ENCODE measurements at places on chromosomes 1 and 21.

DNA sequence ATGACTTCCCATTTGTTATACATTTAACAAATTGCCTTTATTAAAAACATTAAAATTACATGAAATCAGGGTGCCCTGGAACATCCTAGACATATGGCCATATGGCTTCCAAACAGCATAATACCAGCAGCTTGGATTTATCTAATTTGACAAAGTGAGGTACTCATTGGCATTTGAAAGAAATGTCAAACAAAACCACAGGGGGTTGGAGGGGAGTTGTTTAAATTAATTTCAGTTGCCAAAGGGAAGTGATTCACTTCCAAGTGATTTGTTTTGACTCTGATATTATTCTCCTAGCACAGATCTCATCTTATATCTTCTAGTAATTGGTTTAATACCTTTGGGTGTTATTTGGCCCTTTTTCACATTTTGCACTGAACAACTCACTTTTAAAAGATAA lies 24.5 kb upstream of the POU2F1 start:
- no peak for DNase-seq

- DNase-seq = peak; percentile 53
Measured at GRCh38 chr1:19596065-19596713, 47.9 kb upstream of the NBL1 start.

GRCh38 chr1:221740993-221741702 lies 741 bp downstream of the DUSP10 start:
- DNase-seq = no peak

GRCh38 chr1:86197206-86197855 lies 40.8 kb upstream of the COL24A1 start:
- DNase-seq = no peak

- no peak for DNase-seq
Measured at GRCh38 chr1:82367456-82367855, 566.7 kb downstream of the ADGRL2 start.

DNA sequence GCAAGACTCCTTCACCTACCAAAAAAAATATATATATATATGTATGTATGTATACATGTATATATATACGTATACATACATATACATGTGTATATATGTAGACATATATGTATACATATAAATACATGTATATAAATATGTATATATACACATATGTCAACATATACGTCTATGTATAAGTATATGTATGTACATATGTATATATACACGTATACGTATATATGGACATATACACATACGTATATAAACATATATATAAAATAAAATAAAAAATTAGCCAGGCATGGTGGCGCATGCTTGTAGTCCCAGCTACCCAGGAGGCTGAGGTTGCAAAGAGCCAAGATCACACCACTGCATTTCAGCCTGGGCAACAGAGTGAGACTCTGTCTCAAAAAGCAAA lies 31.6 kb downstream of the BRWD1 start:
- DNase-seq = no peak

- DNase-seq = no peak
Measured at GRCh38 chr1:20386323-20387081, 95.8 kb downstream of the VWA5B1 start.

DNA sequence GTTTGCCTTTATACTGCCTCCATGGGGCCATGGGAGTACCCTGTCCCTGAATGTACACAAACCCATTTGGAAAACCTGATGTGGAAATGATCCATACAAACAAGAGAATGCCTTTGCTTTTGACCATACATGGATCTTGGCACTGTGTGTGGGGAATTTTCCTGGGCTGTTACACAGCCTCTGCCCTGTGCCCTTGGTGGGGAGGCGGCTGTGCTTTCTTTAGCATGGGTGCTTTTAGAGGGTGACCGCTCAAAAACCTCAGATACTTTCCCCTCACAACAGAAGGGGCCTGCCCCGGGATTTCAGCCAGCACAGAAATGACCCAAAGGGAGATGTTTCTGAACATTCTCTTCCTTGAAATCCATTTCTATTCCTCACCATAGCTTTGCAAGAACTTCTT lies 194.8 kb downstream of the LMO4 start:
- no peak for DNase-seq

- no peak for DNase-seq
Measured at GRCh38 chr1:205569411-205570172, 62.2 kb downstream of the ELK4 start.

DNA sequence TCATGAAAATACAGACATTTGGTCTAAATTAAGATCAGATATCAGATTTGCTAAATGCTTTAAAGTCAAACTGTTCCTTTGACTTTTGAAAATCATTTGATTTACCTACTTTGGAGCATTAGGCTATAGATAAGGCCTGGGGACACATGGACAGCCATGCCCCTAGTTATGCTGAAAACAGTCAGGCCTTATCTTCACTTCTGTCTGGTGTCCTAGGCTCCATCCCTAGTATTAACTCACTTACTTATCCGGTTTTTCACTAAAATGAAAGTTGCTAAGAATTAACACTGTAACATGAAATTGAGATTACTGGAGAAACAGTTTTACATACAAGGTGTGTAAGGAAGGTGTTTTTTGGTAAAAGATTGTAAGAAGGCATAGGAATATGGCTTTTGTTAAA lies 4.5 kb upstream of the CATSPERE start:
- DNase-seq = no peak

DNA sequence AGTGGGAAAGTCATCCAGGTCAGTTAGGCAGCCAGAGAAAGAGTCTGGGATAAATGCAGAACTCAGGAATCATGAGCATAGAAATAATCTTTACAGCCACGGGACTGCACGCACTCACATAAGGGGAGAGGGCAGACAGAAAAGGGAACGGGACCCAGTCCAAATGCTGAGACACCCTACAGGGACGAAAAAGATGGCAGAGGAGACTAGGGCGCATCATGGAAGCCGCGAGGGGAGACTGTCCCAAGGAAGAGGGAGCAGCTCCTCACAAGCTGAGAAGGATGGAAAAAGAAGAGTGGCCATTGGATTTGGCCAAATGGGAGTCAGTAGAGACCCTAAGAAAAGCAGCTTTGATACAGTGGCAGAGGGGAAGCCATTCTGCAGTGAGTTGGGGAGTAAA lies 102.9 kb upstream of the TLR5 start:
- DNase-seq = no peak

DNA sequence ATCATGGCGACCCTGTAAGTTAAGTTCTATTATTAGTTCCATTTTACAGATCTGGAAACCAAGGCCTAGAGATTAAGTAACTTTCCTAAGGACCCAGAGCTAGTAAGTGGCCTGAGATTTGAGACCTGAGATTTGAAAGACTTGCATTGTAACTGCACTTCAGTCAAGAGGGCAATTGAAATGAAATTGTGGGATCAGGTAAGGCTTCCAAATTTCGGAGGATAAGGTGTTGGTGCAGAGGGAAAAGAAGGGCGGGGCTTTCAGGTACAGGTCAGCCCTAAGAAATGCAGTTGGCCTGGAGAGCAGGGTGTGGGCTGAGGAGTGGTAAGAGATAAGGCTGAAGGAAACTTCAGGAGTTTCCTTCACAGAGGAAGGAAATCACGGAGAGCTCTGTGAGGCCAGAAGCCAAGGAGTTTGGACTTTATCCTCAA lies 51.1 kb downstream of the SLC16A1 start:
- DNase-seq = no peak

DNA sequence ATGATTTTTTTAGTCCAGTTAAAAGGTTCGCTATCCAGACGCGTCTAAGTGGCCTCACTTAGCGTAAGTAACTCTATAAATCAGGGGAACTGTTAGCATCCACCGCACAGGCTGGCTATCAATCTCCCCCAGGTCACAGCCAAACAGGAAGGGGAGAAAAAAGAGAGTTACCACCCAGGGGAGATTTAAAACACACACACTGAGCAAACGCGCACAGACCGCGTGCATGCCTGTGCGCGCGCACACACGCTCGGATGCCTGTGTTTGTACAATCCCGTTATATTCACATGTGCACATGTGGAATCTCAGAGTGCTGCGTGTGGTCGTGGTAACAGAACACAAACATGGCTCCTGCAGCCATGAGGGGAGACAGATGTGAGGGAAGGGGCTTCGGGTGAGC lies 125.4 kb downstream of the CASZ1 start:
- no peak for DNase-seq

DNA sequence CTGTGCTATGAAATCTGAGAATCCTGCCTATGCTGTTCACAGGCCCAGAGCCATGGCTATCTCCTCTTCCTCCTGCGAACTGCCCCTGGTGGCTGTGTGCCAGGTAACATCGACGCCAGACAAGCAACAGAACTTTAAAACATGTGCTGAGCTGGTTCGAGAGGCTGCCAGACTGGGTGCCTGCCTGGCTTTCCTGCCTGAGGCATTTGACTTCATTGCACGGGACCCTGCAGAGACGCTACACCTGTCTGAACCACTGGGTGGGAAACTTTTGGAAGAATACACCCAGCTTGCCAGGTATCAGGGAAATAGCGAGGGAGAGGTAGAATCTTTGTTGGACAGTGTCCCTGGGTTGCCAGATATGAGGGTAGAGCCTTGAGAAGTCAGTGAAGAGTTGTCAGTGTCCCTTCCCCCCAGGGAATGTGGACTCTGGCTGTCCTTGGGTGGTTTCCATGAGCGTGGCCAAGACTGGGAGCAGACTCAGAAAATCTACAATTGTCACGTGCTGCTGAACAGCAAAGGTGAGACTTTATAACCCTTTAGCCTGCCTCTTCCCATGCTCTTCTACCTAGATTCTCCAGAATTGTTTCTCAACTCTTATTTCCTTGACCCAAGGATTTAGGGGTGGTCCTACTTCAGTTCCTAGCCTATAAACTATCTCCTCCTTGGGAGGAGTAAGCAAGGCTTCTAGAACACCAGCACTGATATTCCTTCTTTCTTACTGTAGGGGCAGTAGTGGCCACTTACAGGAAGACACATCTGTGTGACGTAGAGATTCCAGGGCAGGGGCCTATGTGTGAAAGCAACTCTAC lies 1.4 kb downstream of the NIT1 start:
- no peak for DNase-seq

DNA sequence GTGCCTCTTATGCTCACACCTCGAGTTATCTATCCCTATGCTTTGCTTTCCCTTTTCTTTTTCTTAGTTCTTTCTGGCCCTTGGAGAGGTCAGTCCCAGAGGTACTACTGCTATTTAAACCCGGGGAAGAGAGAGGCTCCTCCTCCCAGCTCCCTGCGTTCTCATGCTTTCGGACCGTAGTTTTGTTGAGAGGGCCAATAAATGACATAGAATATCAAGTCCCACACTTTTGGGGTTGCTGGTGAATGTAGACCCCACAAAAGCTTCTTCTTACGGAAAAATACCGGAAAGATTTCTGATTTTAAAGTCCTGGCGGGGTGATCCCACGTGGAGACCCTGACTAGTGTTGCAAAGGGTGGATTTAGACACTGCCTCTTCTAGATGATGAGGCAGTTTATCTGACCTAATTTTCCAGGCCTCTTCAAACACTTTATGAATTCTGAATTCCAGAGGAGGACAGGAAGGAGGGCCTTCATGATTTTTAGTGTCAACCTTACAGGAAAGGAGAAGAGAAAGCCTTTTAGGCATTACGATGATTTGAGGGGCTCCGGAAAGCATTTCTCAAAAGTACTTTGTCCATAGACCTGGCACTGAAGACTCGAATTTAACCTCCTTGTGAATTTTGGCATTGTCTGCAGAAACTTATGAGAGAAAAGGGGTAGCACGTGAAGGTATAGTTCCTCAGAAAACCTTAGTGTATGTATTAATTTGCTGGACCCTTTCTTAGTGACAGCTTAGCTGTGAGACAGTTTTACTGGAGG lies 694 bp downstream of the TMEM167B start:
- DNase-seq = no peak

GRCh38 chr21:37688952-37689659 lies 227.2 kb downstream of the KCNJ6 start:
- DNase-seq = no peak

GRCh38 chr1:17059391-17060305 lies 5.8 kb upstream of the SDHB start:
- no peak for DNase-seq

- no peak for DNase-seq
Measured at GRCh38 chr1:92804721-92805201, 19.9 kb upstream of the EVI5 start.

DNA sequence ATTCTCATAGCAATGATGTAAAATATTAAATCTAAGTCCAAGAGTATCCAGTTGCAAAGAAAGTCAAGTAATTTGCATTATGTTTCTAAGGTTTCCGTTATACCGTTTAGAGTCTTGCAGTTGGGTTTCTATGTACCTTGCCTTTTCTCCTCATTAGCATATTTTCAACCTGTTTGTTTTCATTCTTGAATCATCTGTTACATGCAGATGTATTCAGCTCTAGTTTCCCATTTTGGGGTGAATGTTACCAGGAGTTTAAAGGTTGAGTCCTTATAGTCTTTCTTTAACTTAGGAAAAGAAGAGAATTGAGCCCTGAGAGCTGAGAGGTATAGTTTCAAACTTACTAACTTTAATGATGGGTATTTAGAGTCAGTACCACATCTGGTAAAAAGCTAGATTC lies 139.9 kb downstream of the NFIA start:
- no peak for DNase-seq
